ENCODE measurements at places on chromosomes 16 and 17.
A peak's percentile ranks its signal among the peaks of the same experiment; 100 is the strongest.

GRCh38 chr17:57404073-57404472 is 147.8 kb downstream of the MSI2 start:
- no peak for DNase-seq

DNA sequence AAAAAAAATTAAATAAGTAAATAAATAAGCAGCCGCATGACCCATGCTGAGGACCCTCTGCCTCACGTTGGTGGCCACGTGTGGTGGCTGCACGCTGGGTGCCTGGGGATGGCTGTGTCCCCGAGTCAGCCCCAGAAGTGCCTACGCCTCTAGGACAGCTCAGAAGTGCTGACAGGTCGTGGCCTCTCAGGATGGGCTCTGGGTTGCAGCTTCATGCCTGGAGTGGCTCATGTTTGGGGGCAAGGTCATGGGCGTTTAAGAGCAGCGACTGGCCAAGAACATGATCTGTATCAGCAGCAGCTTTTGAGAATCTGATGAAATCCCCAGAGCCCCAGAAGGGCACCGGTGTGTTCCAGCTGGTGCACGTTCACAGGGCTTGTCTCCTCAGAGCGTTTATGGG is 26.8 kb upstream of the CAPN15 start:
- no peak for DNase-seq

DNA sequence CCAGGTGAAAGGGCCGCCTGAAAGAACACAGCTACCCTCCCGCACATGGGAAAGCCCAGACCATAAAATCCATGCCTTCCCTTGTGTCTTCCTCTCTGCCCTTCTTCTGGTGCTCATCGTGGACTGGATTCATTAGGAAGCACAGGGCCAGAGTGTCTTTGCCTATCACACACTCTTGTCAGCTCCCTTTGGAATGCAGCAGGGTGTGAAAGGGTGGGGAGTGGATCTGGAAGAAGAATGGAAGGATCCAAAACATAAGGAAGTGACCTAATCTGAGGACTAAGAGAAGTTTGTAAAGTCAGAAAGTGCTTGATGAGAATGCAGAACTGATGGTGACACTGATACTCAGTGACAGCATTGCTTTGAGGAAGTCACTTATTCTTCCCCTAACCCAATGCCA is 1147.3 kb upstream of the GOT2 start:
- no peak for DNase-seq

DNA sequence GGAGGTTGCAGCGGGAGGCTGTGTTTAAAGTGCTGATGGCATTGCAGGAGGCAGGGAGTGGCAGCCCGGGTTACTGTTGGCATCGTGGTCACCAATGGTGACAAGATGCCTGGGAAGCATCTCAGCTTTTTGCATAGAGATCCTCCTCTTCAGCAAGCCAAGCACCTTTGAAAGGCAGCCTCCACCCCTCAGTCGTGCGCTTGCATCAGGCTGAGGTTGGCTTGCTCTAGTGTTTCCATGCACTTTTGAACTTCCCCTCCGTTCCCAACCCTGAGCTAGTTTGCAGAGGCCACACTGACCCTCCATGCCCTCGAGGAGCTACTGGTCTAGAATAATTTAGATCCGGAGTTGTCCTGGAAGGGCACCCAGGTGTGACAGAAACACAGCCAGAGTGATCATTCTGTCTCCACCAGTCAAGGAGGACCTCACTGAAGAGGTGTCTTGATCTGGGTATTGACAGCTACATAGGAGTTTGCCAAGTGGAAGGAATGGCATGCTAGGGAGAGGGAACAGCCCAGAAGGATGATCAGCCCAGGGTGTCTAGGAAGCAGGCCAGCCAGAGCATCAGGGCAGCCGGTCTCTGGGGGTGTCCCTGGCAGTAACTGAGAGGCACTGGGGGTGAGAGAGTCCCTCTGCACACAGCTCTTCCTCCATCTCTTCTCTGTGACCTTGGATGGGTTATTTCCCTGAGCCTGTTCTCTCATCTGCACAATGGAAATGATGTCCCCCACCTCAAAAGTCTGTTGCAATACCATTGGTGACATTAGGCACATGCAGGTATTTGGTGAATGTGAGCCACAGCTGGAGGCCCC is 7.7 kb downstream of the BEAN1 start:
- DNase-seq = no peak

DNA sequence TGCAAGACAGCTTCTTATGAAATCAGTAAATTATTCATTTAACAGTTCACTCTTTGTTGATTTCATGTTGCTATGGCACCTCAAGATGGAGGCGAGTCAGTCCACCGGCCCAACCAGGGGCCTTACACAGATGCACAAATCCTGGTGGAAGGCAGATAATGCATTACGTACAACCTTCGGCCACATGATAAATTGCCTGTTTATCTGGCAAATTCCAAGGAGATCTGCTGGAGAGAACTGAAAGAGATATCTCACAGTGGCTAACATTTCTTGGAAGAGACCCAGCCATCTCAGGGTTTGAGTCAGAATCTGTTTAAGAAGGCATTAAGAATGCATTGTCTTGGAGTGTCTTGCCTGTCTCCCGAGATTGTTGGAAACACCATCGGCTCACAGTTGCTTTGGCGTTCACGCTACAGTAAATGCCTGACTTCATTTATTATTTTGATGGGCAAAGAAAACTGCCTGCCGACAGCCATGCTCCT is 225.6 kb downstream of the MSI2 start:
- DNase-seq = no peak

- DNase-seq = no peak
These were observed 30.0 kb downstream of the USP10 start for GRCh38 chr16:84729716-84730320.

- DNase-seq = no peak
These were observed 92.0 kb downstream of the CYLD start for GRCh38 chr16:50833929-50834328.

- no peak for DNase-seq
These were observed 12.3 kb upstream of the MPRIP start for GRCh38 chr17:17029938-17030337.

GRCh38 chr16:51755577-51756355 is 604.7 kb upstream of the SALL1 start:
- no peak for DNase-seq

DNA sequence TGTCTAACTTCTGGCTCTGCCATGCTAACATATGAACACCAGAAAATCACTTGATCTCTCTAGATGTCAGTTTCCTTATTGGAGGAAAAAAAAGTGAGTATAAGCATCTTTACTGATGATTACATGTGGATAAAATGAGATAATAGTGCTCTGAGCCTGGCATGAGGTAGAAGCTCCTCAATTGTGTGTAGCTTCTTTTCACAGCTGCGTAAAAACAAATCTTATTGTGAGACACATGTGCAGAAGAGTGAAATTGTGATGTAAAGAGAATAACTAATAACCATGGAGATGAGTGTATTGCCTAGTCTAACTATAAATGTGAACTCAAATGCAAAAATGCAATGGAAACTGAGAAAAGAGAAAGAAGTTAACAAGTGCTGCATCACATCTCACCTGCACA is 44.7 kb downstream of the CDH11 start:
- no peak for DNase-seq

DNA sequence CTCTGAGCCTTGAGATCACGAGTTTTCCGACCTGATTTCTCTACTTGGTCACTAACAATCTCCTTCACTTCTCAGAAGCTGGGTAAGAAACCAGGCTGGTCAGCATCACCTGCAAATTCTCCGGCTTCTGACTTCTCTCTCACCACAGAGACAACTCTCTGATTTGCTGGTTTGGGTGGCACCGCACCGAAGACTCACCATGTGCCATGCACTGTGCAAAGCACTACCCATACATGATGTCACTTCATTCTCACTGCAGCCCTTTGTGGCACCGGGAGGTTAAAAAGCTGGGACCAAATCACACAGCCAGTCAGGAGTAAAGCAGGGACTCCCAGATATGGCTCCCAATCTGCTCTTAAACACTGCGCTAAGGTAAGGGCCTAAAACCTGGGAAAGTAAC is 647 bp downstream of the VAC14 start:
- no peak for DNase-seq

DNA sequence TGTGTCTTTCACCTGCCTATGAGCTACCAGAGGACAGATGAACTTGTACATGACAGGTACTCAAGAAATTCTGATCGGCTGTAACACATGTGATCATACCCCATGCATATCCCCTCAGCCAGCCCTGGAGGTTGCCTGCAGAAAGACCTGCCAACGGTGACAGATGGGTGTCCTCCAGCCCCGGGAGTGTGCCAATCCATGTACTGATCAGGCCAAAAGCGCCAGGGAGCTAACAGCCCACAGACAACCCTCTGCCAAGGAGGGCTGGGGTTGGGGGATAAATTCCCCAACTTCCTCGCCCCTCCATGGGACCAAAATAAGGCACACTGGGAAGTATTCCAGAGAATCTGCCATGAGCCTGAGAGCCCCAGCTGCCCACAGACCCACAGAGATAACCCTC is 189.4 kb downstream of the CCT6B start:
- no peak for DNase-seq

GRCh38 chr16:50185005-50185505 is 31.9 kb downstream of the TENT4B start:
- no peak for DNase-seq

DNA sequence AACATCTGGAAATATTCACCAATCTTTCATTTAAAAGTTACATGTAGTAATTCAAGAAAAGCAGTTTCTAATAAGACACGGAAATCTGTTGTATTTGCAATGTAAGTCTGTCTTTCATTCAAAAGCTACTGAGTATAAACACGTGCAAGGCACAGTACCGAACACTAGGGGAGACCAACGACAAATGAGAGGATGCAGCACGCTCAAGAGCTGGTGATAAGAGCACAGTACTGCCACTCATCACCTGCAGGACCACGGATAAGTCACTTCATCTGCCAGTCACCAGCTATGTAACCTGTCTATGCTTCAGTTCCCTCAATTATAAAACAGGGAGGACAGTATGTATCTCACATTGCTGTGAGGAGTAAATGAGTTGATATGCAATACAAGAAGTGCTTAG is 67.1 kb downstream of the CLEC18A start:
- peak; percentile 7 for DNase-seq

DNA sequence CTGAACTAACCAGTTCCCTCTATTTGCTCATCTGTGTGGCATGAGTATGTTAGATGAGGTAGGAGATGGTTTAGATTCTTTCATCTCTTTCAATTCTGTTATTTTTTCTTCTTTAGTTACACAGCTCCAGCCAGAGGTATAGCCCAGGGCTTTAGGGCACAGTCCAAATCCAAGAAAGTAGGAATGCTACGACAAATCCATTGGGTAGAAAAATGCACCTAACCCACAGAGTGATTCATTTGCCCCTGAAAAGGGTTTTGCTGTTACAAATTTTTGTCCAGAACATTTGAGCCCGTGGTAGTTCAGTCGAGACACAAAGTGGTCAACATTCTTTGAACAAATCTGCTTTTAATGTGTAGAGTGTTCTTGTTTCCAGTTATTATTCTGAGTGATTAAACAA is 250.7 kb downstream of the HS3ST3A1 start:
- no peak for DNase-seq

DNA sequence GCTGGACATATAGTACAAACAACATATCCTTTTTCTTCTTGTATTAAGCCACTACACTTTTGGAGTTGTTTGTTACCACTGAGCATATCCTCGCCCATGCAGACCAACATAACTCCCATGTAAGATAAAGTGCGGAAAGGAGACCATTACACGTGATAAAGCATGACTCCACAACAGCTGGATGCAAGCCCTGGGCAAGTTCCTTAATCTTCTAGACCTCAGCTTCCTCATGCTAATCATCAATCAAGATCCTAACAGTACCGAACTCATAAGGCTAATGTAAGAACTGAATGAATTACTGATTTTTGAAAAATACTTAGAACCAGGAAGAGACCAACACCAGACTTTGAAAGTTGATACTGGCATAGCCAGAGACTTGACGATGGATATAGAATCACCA is 47.0 kb upstream of the GSG1L start:
- DNase-seq = no peak

- no peak for DNase-seq
These were observed 794 bp downstream of the SMG6 start for GRCh38 chr17:2302778-2303203.

DNA sequence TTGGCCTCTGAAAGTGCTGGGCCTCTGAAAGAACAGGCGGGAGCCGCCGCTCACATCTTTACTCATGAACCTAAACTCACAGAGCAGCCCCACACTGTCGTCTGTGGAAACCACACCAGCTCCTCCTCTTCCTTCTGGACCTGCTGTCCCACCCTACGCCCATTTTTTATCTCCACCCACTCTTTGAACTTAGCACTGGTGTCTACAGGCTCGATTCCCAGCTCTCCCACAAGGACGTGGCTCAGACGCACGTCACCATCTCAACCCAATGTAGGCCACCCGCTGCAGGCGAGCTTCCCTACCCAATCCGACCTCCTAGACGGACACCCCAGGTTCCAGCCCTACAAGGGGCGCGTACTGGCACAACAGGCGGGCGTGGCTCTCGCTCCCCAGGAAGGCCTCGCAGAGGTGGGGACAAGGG is 62.2 kb downstream of the NXN start:
- no peak for DNase-seq

DNA sequence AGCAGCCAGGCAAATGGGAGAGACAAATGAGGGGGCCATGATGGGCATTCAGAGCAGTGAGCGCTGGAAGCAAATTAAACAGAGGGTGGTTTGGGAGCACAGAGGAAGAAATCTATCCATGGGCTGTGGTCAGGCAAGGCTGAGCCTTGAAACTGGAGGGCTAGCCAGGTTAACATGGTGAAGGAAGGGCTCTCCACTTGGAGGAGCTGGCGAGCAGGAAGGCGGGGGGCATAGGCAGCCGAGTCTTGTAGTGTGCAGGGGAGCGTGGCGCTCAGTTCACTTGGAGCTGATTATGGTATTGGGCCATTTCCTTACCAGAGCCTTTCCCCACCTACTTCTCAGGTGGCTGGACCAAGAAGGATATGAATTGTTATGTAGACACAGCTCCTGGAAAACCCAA is 189.7 kb downstream of the SNX29 start:
- no peak for DNase-seq

GRCh38 chr16:55480228-55480655 is 1.2 kb downstream of the MMP2 start:
- DNase-seq = no peak

- no peak for DNase-seq
These were observed 993 bp upstream of the ANKRD11 start for GRCh38 chr16:89491238-89491869.

DNA sequence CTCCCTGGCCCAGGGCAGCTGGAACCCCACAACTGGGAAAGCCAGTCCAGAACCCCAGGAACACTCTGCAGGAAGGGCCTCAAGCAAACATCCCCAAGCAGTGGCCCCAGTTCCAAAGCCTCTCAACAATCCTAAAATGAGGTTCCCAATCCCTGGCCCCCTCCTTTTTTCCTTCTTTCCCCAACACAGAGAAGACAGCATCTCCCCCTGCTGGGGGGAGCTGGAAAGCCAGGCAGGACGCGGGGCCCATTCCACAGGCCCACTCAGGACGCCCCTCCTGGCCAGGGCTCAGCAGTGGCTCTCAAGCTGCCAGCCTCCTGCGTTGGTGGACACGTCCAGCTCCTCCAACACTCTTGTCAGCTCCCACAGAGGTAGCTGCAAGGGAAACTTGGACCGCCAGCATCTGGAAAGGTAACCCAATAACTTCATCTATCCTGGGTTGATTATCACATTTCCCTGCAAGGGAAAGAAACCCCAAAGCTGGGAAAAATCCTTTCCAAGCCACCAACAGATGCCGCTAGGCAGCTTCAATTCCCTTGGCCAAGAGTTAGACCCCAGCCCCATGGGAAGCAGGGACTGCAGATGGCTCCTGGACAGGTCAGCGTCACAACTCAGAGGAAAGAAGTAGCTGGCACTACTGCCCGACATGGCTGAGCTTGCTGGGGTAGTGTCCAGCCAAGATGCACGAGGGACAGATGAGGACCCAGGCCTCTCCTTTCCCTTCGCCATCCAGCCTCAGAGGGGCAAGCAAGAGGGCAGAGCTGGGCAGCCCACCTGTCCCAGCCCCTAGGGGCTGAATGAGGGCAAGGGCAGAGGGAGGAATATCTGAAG is 7.6 kb downstream of the HDAC5 start:
- DNase-seq = no peak
